ENCODE measurements at places on chromosomes 2 and 18.

GRCh38 chr2:9010866-9011265 is 7.4 kb upstream of the MBOAT2 start:
- no peak for DNase-seq

DNA sequence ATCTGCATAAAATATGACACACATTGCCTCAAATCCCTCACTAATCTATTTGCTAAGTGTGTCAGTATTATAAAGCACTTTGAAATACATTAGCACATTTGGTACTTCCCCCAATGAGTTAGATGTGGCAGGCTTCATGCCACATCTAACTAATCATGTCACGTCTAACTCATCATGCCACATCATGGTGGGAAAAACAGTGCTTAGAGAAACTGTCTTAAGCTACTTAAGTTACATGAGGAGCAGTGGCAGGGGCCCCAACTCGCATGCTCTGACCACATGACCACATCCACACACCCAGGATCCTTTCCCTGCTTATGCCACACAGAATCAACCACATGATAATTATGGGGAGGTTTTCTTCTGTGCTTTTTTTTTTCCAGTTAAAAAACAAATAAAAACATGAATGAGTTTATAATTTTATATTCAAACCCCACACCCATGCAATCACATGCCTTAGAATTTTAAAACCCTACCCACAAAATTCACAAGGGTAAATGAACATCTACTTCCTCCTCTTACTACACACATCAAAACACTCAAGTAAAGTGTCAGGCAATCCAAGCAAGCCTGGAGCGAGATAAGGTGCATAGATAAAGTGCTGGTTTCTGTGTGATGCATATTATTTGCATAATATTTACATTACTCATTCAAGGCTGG is 1.6 kb downstream of the ABCA12 start:
- DNase-seq, result no peak

- no peak for DNase-seq
Observed at GRCh38 chr2:177164131-177164530, 48.5 kb upstream of the HNRNPA3 start.

- DNase-seq, result no peak
Observed at GRCh38 chr2:149766339-149766738, 178.8 kb upstream of the MMADHC start.

GRCh38 chr18:47870605-47871004 is 59.9 kb downstream of the SMAD2 start:
- DNase-seq, result no peak

- DNase-seq, result no peak
Observed at GRCh38 chr2:169349535-169349934, 12.8 kb downstream of the LRP2 start.

DNA sequence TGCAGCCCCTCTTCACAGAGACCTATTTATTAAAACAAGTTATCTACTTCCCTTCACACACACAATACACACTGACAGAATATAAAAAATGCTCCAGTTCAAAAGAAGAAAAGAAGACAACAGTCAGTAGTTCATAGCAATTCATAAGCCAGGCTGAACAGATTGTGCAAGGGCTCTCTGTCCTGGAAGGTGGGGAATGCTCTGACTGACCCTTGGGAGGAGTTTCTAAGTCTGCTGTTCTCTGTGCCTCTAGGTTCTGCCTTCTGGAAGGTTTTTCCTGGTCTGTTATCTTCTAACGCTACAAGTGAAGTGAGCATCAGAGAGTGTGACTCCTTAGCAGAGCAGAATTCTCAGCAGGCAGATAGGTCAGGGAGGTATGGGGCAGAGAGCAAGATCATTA is 35.7 kb downstream of the SP3 start:
- no peak for DNase-seq

DNA sequence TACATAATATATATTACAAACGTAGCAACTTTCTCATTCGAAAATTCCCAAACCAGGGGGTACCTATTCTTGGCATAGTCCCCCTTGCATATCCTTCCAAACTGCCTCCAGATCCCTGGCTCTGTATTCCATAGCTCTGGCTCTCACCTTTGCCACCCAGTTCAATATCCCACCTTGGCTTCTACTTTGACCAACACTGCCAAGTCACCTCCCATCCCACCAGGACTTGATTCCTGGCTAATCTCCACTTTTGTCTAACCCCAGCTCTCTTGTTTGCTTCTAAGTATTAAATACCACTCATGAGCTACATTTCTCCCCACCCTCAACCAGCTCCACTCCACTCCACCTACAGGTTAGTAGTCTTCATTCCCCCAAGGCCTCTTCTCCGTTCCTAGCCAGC is 103.2 kb upstream of the WDR75 start:
- DNase-seq, result no peak

GRCh38 chr2:208359632-208359986 is 47.0 kb upstream of the PTH2R start:
- no peak for DNase-seq

GRCh38 chr18:75799449-75800330 is 372.2 kb upstream of the SMIM21 start:
- no peak for DNase-seq

- DNase-seq, result no peak
Observed at GRCh38 chr18:26902291-26902690, 36.8 kb upstream of the AQP4 start.

DNA sequence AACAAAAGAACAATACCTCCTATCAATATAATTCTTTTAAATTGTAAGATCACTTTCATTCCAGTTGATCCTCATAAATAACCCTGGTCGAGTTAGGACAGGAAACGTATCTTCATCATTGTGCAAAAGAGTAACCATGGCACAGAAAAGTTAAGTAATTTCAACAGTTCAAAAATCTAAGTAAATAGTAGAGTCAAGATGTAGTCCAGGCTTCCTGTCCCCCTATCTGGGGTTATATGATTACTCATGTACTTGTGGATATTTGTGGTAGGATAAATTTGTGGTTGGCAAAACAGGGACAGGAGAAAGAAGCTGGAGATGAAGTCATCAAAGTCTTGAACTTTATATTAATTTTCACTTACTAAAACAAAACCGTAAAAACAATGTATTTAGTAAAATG is 772.6 kb downstream of the TSN start:
- DNase-seq, result no peak

GRCh38 chr18:6842081-6842480 is 112.6 kb downstream of the ARHGAP28 start:
- DNase-seq, result no peak

DNA sequence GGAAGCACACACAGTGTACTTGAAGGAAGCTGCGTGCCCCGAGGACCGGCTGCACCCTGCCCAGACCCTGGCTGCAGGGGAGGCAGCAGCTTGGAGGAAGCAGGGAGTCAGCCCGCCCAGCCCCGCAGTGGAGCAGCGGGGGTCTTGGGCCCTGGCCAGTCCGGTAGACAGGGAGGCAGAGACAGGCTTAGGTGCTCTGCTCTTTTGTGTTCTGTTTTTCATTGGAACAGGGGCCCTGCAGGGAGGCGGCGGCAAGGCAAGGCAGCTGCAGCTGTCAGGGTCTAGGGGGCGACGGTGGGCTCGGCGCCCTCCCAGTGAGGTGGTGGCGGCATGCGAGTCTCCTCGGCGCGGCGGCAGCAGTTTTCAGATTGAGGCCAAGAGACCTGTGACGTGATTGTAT is 53.3 kb upstream of the TFCP2L1 start:
- DNase-seq, result no peak

GRCh38 chr2:218074031-218074430 is 5.0 kb downstream of the RUFY4 start:
- no peak for DNase-seq

DNA sequence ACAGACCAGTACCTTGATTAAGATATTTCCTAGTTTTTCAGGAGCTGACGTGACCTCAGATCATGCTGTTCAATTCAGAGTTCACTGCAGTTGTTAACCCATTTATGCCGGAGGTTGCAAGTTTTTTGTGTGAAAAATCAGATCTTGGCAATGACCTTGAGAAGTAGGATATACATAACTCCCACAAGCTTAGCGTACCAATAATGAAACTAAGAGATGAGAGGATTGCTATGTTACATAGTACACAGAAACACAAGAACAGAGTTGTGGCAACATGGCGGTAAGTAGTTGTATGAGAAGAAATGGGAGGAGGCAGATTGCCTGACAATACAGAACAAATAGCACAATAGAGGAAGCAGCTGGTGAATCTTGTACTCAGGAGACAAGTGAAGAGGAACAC is 39.1 kb downstream of the PPIG start:
- no peak for DNase-seq

GRCh38 chr2:178250429-178250828 is 56.1 kb downstream of the OSBPL6 start:
- DNase-seq, result no peak

DNA sequence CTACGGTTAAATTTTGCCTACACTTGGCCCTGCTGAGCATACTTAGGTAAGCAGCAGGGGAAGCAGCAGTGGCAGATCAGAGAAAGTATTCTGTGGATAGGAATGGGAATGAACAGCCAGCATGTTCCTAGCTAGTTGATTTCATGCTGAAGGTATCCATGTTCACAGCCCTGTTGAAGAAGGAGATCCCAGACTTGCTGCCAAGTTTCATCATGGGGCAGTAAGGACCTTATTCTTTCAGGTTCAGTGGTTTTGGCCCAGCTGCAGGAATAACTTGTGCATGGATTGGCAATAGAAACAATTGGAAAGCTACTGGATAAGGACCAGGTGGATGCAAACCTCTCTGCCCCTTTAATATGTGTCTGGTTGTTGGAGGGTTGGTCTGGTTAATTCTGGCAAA is 98.2 kb upstream of the TMEM178A start:
- no peak for DNase-seq

DNA sequence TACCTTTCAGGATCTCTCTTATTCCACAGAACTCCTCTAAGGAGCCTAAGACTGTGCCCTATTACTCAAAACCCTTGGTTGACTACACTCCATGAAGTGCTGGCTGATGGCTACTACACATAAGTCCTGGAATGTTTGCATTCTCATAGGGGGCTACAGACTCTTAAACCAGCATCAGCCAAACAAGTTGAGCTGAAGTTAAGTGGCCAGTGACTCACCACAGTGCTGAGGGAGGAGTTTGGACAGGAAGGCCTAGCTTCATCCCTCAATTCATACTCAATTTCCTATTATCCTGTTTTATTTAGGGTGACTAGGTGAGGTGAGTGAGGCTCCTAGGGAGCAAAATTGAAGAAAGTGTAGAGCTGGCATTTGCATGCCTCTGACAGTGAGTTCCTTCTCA is 246.7 kb downstream of the SMAD2 start:
- DNase-seq, result no peak

DNA sequence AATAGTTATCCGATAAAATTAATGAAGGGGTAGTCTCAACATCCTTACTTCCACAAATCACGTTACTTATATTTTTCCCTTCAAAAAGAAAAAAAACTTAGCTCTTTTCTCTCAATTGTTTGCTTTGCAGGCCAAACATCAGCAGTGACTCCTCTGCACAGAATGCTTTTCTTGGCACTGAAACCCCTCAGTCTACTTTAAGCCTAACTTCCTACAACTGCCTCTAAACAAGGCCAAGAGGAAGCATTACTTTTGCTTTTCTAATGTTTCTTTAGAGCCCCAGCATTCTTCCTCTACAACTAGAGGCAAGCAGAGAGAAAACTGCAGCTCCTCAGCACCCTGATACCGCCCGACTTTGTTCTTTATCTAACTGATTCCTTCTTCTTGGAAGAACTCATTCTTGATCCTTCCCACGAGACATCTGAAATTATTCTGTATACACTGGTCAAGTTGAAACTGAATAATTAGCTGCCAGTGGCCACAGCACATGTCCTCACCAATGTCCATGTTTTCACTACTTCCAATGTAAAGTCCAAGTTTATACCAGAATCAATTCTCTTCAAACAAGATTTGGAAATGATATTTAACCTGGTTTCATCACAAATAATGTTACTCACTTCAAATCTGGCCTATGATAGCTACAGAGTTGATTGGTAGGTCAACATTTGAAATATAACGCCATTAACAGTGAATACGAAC is 55.3 kb downstream of the DTNB start:
- no peak for DNase-seq

DNA sequence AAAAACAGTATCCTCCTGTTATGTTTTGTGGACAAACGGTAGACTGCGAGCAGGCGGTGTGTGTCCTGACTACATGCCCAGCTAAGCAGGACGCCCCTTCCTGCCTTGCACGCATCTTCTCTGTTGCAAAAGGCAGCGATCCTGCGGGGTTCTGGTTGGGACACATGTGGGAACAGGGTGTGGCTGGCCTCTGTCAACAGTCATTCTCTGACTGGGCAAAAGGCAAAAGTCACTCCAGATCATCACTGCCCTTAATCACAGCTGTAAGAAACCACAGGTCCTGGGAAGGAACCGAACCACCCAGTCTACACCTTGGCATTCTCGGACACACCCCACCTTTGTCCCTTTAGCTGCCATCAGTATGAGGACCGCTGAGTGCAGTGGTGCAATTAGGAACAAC is 44.3 kb upstream of the TMEM87B start:
- DNase-seq, result no peak

- DNase-seq, result no peak
Observed at GRCh38 chr2:156480376-156480775, 44.2 kb downstream of the GPD2 start.

DNA sequence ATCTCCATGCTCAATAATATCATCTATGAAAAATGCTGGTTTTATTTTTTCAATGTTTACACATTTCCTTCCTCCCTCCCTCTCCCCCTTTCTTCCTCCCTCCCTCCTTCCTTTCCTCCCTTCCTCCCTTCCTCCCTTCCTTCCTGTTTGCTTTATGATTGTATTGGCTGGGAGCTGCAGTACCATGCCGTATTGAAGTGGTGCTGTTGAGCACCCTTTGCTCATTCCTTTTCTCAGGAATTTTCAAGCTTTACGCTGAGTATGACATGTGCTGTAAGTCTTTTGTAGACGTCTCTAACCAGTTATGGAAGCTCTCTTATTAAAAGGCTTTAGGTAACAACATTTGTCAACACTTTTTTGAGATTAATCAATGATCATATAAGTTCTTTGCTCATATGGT is 100.4 kb downstream of the SNTG2 start:
- DNase-seq, result no peak

DNA sequence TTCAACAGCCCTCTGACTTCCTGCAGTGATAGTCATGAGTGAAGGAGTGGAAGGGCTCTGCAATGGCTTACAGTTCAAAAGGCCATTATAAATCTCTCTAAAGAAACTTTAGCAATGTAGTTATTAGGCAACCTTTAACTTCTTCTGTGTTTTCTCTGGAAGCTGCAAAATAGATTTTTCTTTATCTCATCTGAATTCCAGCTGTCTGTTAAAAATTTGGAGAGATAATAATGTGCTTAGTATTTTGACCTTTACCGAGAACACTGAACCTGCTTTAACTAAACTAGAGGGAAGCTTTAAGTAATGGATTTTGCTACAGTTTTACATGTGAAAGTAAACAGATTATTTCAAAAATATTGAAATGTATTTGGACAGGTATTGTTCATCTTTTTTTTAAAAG is 847.9 kb downstream of the ERBB4 start:
- no peak for DNase-seq
